ENCODE measurements at places on chromosomes 1 and 21. TPM values are rescaled to one million over a fixed set of nuclear protein-coding genes. Genes with fewer than 3 reads are reported as not detected.
A peak's percentile ranks its signal among the peaks of the same experiment; 100 is the strongest.

The ANKRD34A gene
- total RNA-seq = 4.6 TPM

The DBT gene
- 13.2 TPM for total RNA-seq

- no peak overlapping the region for H3K27ac ChIP-seq
- no peaks in the 10 kb centered on the region for H3K36me3 ChIP-seq
- H3K4me1 ChIP-seq = no peaks in the 10 kb centered on the region
- DNase-seq = no peak
- no peaks in the 10 kb centered on the region for H3K27me3 ChIP-seq
These were observed 294.8 kb downstream of the PCP4 start for GRCh38 chr21:40162075-40162474.

GRCh38 chr1:241612533-241613477 lies 27.4 kb downstream of the CHML start:
- peaks cover 17% of the 10 kb centered on the region for H3K4me1 ChIP-seq
- DNase-seq = no peak

DNA sequence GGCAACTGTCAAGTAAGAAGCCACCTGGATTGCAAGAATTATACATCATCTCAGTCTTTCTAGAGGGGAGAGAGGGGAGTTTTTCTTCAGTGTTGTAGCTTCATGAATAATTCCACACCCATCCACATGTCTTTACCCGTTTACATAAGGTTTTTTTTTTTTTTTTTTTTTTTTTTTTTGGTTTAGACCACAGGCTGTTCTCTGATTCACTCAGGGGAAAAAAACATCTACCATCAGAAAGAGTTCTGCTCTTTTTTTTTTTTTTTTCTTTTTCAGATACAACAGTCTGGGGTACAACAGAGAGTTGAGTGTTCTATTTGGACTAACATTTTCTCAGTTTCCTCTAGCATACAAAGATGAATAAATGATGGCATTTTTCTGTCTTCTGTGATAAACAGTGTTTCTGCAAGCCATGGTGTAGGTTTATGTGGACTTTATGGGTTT lies 4.9 kb upstream of the KIF14 start:
- H3K36me3 ChIP-seq = no peaks in the 10 kb centered on the region
- H3K4me3 ChIP-seq = peak overlapping the region; percentile 17
- DNase-seq = no peak
- H3K27me3 ChIP-seq = peaks cover 9% of the 10 kb centered on the region
- peak overlapping the region; percentile 67 for H3K27ac ChIP-seq
- peaks cover 49% of the 10 kb centered on the region for H3K4me1 ChIP-seq

DNA sequence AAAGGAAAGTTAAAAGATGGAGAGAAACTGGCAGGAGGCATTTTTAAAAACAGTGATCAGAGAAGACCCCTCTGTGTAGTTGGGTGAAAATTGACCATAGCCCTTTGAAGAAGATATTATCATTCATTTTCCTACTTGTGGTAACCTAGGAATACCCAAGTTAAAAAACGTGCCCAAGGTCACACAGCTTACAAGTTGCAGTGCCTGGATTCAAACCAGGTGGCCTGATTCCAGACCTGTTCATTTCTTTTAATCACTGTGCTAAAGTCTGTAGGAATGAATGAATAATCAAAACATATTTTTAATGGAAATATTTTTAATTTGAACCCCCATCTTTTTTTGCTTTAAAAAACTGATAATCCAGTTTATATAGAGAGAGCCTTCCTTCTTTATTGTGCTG lies 35.6 kb downstream of the MARK1 start:
- no peaks in the 10 kb centered on the region for H3K4me1 ChIP-seq
- DNase-seq = no peak
- no peak overlapping the region for H3K4me3 ChIP-seq
- no peak overlapping the region for H3K27ac ChIP-seq
- no peaks in the 10 kb centered on the region for H3K36me3 ChIP-seq

DNA sequence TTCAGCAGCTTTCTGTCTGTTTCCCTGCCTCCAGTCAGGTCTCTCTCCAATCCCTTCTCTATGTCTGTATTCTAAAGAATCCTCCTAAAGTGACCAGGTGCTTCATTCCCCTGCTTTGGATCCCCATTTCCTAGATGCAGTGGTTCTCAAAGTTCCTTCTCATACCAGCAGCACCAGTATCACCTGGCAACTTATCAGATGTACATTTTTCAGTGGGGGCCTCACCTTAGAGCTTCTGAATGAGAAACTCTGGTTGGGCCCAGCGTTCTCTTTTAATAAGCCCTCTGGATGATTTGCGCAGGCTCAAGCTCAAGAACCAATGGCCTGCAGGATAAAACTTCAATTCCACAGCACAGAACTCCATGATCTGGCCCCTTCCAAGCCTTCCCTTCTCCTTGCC lies 25.4 kb upstream of the ARTN start:
- no peak overlapping the region for H3K4me3 ChIP-seq
- DNase-seq = no peak
- no peaks in the 10 kb centered on the region for H3K27me3 ChIP-seq

DNA sequence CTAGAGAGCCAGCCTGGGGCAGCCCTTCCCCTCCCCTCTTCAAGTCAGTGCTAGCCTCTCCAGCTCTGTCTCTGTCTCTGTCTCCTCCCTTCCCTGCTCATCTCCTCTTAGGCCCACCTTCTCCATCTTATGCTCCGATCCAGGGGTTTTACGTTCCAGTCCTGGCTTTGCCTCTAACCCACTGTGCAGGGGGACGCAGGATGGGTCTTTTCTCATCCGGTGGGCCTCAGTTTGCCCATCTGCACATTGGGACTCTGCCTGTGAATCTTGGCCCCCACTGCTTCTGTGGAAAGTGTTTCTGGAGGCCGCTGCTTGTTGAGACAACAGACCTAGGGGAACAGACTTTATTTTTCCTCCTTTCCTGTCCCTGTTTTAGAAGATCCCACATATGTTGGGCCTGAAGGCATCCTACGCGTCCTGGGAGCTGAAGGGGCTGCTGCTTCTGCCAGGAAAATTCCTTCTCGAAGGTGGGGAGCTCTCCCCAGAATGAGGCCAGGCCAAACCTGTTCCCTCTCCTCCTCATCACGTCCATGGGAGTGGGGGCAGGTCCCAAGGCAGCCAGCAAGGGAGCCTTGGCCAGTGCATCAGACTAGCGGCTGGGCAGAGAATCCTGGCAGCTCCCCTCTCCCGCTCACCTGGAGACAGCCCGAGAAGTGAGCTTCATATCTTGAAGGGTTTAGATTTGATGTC lies 99.5 kb upstream of the CSF3R start:
- no peak for DNase-seq
- H3K27ac ChIP-seq = no peak overlapping the region
- no peaks in the 10 kb centered on the region for H3K36me3 ChIP-seq
- peaks cover 50% of the 10 kb centered on the region for H3K27me3 ChIP-seq

DNA sequence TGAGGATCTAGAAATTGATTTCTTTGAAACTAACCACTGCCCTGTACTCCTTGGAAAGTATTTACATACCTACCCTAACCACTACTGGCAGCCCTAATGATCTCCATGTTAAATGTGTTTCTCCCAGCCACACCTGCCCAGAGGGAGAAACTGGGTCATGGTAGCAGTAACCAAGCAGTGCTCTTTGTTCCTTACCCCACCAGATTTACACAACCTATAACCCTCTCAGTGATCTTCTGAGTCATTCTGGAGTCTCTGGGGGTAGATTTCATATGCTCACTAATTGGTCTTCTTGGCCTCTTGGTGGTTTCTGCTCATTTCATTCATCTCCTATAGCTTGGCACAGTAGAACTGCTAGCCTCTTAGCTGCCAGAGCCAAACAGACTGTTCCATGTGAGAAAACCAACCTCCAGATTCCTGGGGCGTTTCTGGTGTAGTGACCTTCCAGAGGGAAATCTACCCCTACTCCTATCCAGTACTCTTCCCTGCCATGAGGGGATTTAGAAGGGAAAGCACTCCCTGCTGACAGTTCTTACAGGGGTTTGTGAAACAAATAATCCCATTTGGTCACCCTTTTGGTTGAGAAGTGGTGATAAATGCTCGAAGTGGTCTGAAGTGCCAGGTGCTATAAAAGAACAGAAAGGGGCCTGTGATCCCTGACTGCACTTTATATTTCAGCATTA lies 36.2 kb upstream of the LRIG2 start:
- DNase-seq = no peak
- H3K27ac ChIP-seq = no peak overlapping the region
- no peak overlapping the region for H3K4me3 ChIP-seq
- H3K4me1 ChIP-seq = peaks cover 2% of the 10 kb centered on the region
- H3K27me3 ChIP-seq = no peaks in the 10 kb centered on the region
- H3K36me3 ChIP-seq = no peaks in the 10 kb centered on the region

DNA sequence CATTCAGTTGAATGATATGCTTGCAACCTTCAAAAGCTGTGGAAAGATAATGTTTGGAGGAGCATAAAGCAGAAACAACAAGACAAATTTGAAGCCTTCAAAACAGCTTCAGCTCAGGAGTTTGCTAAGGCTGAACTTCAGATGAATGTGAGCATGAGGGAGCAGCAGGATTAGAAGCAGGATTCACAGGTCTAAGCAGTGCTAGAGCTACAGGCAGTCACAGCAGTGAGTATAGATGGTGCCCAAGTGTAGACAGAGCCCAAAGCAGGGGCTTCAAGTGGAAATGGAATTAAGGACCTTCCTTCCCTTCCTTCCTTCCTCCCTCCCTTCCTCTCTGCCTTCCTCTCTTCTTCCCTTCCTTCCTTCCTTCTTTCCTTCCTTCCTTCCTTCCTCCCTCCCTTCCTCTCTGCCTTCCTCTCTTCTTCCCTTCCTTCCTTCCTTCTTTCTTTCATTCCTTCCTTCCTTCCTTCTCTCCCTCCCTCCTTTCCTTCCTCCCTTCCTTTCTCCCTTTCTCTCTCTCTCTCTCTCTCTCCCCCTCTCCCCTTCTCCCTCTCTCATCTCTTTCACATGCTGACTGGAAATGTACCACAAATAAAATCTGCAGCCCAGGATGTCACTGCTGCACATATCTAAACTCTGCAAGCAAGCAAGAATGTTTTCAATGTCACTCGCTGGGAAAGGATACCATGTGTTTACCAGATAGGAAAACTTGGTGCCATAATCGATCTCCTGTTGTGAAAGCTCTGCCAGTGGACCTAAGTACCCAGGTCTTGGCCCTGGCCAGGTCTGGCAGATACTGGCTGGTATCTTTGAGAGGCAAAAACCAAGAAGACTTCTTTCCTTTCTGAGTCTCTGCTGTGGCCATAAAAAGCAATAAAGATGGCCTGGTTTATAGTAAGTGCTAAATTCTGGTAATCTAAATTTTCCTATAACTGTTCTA lies 13.1 kb upstream of the SLC30A10 start:
- H3K27me3 ChIP-seq = peaks cover 46% of the 10 kb centered on the region
- H3K4me1 ChIP-seq = peaks cover 4% of the 10 kb centered on the region
- no peaks in the 10 kb centered on the region for H3K36me3 ChIP-seq

DNA sequence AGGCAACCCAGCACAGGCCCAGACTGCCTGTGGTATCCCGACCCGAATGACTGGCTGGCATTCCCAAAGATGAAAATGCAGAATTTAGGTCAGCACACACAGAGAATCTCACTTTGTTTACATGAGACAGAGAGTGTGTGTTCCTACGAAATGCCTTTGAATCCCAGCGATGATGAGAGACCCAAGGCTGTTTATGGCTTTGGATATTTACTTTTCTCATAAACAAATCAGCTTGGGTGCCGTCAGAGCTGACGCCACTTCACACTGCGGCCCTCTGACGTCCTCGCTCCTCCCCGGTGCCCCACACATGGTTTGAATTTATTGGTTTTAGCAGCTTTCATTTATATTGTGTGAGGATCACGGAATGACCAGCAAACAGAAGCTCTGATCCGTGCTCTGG lies 18.7 kb downstream of the TRABD2B start:
- peaks cover 30% of the 10 kb centered on the region for H3K27me3 ChIP-seq
- no peaks in the 10 kb centered on the region for H3K4me1 ChIP-seq
- no peak overlapping the region for H3K27ac ChIP-seq
- no peak for DNase-seq
- H3K36me3 ChIP-seq = no peaks in the 10 kb centered on the region
- H3K4me3 ChIP-seq = no peak overlapping the region

- peak overlapping the region; percentile 90 for H3K27ac ChIP-seq
- H3K4me3 ChIP-seq = peak overlapping the region; percentile 71
- DNase-seq = peak; percentile 74
- H3K36me3 ChIP-seq = peaks cover 14% of the 10 kb centered on the region
- H3K27me3 ChIP-seq = no peaks in the 10 kb centered on the region
These were observed 11.2 kb downstream of the MEF2D start for GRCh38 chr1:156489166-156489934.

DNA sequence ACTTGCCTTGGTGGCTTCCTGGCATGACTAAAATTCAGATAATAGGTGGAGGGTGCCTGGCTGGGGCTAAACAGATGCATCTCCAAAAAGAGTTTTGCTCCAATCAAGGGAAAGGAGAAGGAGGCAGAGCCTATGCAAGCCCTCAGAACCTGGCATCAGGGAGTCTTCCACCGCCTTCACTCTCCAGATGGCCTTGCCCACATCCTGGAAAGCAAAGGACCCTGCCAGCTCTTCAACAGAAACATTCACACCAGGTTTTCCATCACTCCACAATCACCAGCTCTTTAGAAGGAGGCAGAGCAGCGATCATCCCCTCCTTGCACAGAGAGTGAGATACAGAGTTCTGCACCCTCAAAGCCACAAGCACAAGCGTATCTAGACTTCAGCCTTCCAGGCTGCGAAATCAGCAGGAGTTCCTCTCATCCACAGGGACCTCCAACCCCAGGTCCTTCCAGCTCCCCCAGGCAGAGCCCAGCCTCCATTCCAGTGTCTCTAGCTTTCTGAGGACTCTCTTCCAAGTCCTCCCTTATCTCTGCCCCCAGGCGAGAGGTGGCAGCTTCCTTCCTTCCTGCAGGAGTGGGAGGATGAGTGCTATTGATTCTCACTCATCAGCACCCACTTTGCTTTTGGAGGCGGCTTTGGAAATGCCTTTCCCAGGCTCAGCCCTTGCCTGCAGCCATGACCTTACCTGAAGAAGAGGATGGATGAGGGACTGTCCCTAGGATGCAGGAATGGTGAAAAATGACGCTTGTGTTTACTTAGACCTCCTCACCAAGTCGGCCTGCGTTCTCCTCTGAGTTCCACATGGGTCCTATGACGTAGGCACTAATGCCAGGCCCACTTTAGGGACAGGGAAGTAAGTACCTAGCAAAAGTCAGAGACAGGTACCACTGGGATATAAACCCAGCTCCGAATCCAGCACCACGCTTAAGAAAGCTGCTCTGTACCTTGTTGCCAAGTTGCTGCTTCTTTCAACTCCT lies 75.4 kb downstream of the RIPK4 start:
- no peak for DNase-seq
- peaks cover 17% of the 10 kb centered on the region for H3K27me3 ChIP-seq
- H3K27ac ChIP-seq = no peak overlapping the region
- H3K4me3 ChIP-seq = no peak overlapping the region

- H3K4me3 ChIP-seq = no peak overlapping the region
- no peak overlapping the region for H3K27ac ChIP-seq
- DNase-seq = no peak
- peaks cover 21% of the 10 kb centered on the region for H3K4me1 ChIP-seq
These were observed 38.7 kb downstream of the BCL9 start for GRCh38 chr1:147579934-147580537.

GRCh38 chr1:235011599-235012435 lies 116.8 kb downstream of the TOMM20 start:
- peak overlapping the region; percentile 93 for H3K27ac ChIP-seq
- peaks cover 54% of the 10 kb centered on the region for H3K36me3 ChIP-seq

- H3K36me3 ChIP-seq = peaks cover 61% of the 10 kb centered on the region
- no peaks in the 10 kb centered on the region for H3K27me3 ChIP-seq
- H3K4me1 ChIP-seq = peaks cover 9% of the 10 kb centered on the region
- H3K27ac ChIP-seq = no peak overlapping the region
- no peak overlapping the region for H3K4me3 ChIP-seq
These were observed 38.8 kb downstream of the HEATR1 start for GRCh38 chr1:236565530-236565929.
